ENCODE measurements at places on chromosomes 2 and 18. TPM values are rescaled to one million over a fixed set of nuclear protein-coding genes. Genes with fewer than 3 reads are reported as not detected.

DNA sequence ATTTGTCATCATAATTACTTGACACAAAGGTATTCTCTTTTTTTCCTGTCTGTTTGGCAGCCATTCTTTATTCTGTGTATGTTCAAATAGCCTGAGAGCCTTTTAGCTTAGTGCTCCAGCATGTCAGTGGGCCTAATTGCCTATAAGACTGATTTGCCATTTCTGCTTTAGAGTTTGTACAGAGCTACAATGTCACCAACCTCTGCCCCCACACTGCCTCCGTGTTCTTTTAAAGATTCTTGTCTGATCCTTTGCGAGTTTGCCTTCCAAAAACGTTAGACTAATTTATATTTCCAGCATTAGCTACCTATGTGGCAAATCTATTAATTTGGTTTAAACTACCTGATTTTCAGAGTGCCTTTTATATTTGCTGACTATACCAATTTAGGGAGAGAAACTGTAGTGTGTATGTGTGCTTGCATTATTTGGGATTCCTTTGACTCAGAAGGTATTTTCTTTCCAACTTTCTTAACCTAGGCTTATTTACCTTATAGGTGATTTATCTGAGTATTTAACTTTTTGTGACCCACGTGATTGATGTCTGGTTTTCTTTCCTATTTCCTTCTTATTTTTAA lies 70.8 kb downstream of the FAM117B start:
- no peak overlapping the region for H3K4me3 ChIP-seq
- H3K36me3 ChIP-seq, result no peaks in the 10 kb centered on the region
- H3K4me1 ChIP-seq, result peaks cover 6% of the 10 kb centered on the region

DNA sequence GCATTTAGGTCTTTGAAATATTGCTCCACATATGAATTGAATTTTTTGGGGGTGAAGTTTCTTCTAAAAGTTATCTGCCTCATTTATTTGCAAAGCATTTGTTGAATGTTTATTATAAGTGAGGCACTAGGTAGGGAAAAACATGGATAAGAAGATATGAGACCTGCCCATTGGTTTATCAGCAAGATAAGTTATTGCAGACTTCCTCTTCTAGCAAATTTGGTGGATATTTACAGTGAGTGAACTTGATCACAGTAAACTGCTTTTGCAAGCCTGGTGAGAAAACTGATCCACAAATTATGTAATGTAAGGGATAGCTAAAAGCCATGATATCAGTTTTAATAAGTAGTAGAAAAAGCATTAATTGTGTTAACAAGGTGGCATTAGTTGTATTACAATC lies 364.8 kb downstream of the SOCS6 start:
- no peaks in the 10 kb centered on the region for H3K4me1 ChIP-seq
- no peak for DNase-seq
- no peak overlapping the region for H3K4me3 ChIP-seq
- H3K36me3 ChIP-seq, result no peaks in the 10 kb centered on the region
- no peak overlapping the region for H3K27ac ChIP-seq

- no peaks in the 10 kb centered on the region for H3K36me3 ChIP-seq
- H3K27ac ChIP-seq, result no peak overlapping the region
- no peaks in the 10 kb centered on the region for H3K4me1 ChIP-seq
Observed at GRCh38 chr2:144054911-144055310, 465.0 kb downstream of the ZEB2 start.

RGPD4 gene
- total RNA-seq, result 0.14 TPM

DNA sequence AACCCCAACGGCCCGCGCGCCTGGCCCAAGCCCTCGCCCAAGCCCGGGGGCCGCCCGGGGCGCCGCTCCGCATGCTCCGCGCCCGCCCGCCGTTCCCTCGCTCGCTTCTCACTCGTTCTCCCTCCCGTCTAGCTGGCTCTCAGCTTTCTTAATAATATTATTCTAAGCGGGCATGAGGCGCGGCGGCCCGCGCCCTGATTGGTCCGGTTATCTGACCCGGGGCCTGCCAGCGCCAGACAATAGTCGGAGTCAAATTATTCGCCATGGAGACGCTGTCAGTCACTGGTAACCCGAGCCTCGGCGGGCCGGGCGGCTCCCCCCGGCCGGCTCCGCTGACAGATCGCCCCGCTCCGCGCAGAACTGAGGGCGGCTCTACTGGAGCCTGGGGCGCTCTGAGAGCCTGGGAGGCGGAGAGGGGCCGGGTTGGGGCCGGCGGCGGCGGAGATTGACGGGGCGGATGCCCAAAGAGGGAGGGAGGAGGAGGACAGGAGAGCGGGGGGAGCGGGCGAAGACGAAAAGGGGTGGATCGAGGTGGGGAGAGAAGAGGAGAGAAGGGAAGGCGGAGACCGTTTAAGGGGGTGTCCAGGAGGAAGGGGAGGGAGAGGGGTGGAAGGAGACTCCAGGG lies at the start of gene SIX2:
SIX2 (minus strand) TSS at position 150 of the 625 bp plus-strand sequence. CDS start 342 bp downstream, outside the sequence.
- no peaks in the 10 kb centered on the region for H3K27me3 ChIP-seq
- DNase-seq, result peak; percentile 98
- H3K27ac ChIP-seq, result peak within 1 kb of the TSS; percentile 40
- peaks cover 6% of the 10 kb centered on the region for H3K36me3 ChIP-seq
- H3K4me3 ChIP-seq, result peak within 1 kb of the TSS; percentile 89

VIL1 gene
- not detected for total RNA-seq

AGXT gene
- total RNA-seq, result not detected

GRCh38 chr2:195498839-195499490 lies 158.1 kb upstream of the SLC39A10 start:
- no peak for DNase-seq
- H3K27ac ChIP-seq, result no peak overlapping the region
- no peaks in the 10 kb centered on the region for H3K36me3 ChIP-seq

MAL gene
- not detected for total RNA-seq

DNA sequence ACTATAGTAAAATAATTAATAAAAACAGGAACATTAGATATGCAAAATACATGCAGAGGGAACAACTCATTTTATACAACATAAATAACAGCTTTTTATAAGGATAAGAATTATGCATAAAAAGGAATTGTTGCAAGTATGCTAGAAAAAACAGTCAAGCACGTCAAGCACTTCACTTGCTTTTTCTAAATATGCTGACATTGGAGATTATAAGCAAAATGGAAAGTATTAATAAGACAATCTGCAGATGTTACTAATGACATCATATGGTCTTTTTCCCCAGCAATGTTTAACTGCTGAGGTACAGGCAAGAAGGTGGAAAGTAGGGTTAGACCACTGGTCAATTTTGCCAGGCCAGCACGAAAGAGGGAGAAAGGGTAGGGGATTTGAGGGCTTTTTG lies 111.7 kb downstream of the HIBCH start:
- no peak for DNase-seq
- no peaks in the 10 kb centered on the region for H3K27me3 ChIP-seq
- no peak overlapping the region for H3K27ac ChIP-seq

- DNase-seq, result peak; percentile 32
- no peaks in the 10 kb centered on the region for H3K27me3 ChIP-seq
- no peaks in the 10 kb centered on the region for H3K4me1 ChIP-seq
Observed at GRCh38 chr2:63408530-63408929, 179.7 kb downstream of the WDPCP start.

EMILIN1 gene
- total RNA-seq, result 0.21 TPM

L3MBTL4 gene
- not detected for total RNA-seq

GRCh38 chr2:100365434-100365833 lies 43.1 kb upstream of the LONRF2 start:
- H3K4me1 ChIP-seq, result peaks cover 15% of the 10 kb centered on the region
- H3K27ac ChIP-seq, result peak overlapping the region; percentile 39
- no peak overlapping the region for H3K4me3 ChIP-seq
- peak; percentile 100 for DNase-seq
- H3K27me3 ChIP-seq, result no peaks in the 10 kb centered on the region

- no peaks in the 10 kb centered on the region for H3K36me3 ChIP-seq
- H3K4me3 ChIP-seq, result peak overlapping the region; percentile 64
- H3K4me1 ChIP-seq, result peaks cover 10% of the 10 kb centered on the region
- peak overlapping the region; percentile 69 for H3K27ac ChIP-seq
Observed at GRCh38 chr2:231680285-231680991, 27.9 kb upstream of the PTMA start.

- H3K27ac ChIP-seq, result no peak overlapping the region
- no peak overlapping the region for H3K4me3 ChIP-seq
- no peaks in the 10 kb centered on the region for H3K27me3 ChIP-seq
Observed at GRCh38 chr2:127566576-127566975, 31.1 kb downstream of the MYO7B start.

GRCh38 chr2:32991091-32991845 lies 44.5 kb downstream of the LTBP1 start:
- no peaks in the 10 kb centered on the region for H3K4me1 ChIP-seq
- no peaks in the 10 kb centered on the region for H3K36me3 ChIP-seq
- H3K27me3 ChIP-seq, result no peaks in the 10 kb centered on the region
- no peak for DNase-seq
- no peak overlapping the region for H3K27ac ChIP-seq

OR6B2 gene
- total RNA-seq, result not detected

- H3K27ac ChIP-seq, result no peak overlapping the region
- peaks cover 13% of the 10 kb centered on the region for H3K4me1 ChIP-seq
- no peak overlapping the region for H3K4me3 ChIP-seq
- no peaks in the 10 kb centered on the region for H3K27me3 ChIP-seq
Observed at GRCh38 chr18:3466045-3466444, 16.1 kb downstream of the TGIF1 start.

GRCh38 chr2:40480596-40480995 lies 28.7 kb upstream of the SLC8A1 start:
- H3K4me1 ChIP-seq, result no peaks in the 10 kb centered on the region
- H3K4me3 ChIP-seq, result no peak overlapping the region
- no peaks in the 10 kb centered on the region for H3K36me3 ChIP-seq
- no peak for DNase-seq
- no peaks in the 10 kb centered on the region for H3K27me3 ChIP-seq

- no peak overlapping the region for H3K27ac ChIP-seq
- no peaks in the 10 kb centered on the region for H3K27me3 ChIP-seq
- no peak overlapping the region for H3K4me3 ChIP-seq
- H3K36me3 ChIP-seq, result no peaks in the 10 kb centered on the region
- peaks cover 13% of the 10 kb centered on the region for H3K4me1 ChIP-seq
Observed at GRCh38 chr2:14304326-14304725, 328.2 kb upstream of the LRATD1 start.

GRCh38 chr18:32771169-32771751 lies 1.6 kb downstream of the KLHL14 start:
- H3K27ac ChIP-seq, result no peak overlapping the region
- no peaks in the 10 kb centered on the region for H3K36me3 ChIP-seq

DNA sequence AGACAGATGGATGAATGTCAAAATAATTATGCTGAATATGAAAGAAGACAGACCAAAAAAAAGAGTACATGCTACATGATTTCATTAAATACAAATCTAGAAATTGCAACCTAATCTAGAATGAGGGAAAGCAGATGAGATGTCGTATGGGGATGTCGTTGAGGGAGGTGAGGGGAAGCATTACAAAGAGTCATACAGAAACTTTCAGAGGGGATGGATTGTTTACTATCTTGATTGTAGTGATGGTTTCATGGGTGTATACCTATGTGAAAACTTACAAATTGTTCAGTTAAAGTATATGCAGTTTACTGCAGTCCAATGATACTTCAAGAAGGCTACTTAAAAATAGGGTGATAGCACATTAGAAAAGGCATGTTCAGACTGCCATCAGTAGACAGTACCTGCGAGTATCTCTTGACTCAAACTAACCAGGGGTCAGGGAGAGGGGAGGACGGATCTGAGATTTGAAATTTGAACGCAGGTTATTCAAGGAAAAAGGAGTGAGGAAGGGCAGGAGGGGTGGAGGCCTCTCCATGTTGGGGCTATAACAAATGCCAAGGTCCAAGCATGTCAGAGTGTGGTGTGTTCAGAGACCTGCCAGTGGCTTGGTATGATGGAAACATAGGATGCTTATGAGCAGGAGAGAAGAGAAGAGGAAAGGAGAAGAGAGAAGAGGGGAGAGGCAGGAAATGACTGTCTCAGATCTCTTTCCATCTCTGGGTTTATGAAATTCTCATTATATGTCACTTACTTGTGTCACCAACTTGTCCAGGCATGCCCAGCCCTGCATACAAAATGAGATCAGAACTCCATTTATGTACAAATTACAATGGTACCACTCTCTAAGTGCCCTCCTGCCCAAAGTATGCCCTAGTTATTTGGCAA lies 257.3 kb upstream of the CXCR4 start:
- no peaks in the 10 kb centered on the region for H3K27me3 ChIP-seq
- H3K36me3 ChIP-seq, result no peaks in the 10 kb centered on the region
- H3K27ac ChIP-seq, result peak overlapping the region; percentile 6
- no peak overlapping the region for H3K4me3 ChIP-seq

ICOS gene
- total RNA-seq, result not detected

DNA sequence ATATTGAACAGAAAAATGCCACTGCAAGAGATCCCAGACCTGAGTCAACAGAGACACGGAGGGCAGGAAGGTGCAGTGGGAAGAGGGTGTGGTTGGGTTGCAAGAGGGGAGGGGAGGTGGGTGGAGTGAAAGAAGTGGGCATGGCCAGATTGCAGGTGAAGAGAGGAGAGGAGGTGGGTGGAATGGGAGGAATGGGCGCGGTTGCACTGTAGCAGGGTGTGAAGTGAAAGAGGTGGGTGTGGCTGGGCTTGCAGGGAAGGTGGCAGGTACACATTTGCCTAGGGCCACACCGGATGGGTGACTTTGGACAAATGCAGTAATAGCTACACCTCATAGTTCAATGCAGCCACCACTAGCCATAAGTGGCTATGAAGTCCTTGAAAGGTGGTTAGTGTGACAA lies 71.1 kb downstream of the DOCK10 start:
- no peaks in the 10 kb centered on the region for H3K27me3 ChIP-seq
- peaks cover 12% of the 10 kb centered on the region for H3K4me1 ChIP-seq
- H3K36me3 ChIP-seq, result no peaks in the 10 kb centered on the region
- H3K4me3 ChIP-seq, result no peak overlapping the region

- peaks cover 16% of the 10 kb centered on the region for H3K4me1 ChIP-seq
- peak overlapping the region; percentile 59 for H3K27ac ChIP-seq
- DNase-seq, result peak; percentile 37
- H3K27me3 ChIP-seq, result no peaks in the 10 kb centered on the region
Observed at GRCh38 chr18:36398419-36398818, 100.9 kb downstream of the FHOD3 start.
